Renal pelvis (tissue), 12 donors: ENCODE measurements at places on chromosomes 3 and 15. TPM values are rescaled to one million over a fixed set of nuclear protein-coding genes. Genes with fewer than 3 reads are reported as not detected.

DUOXA2 gene
- polyA plus RNA-seq = not detected

GRCh38 chr3:79587150-79587549, 180.6 kb downstream of the ROBO1 start:
- DNase-seq = no peak

DNA sequence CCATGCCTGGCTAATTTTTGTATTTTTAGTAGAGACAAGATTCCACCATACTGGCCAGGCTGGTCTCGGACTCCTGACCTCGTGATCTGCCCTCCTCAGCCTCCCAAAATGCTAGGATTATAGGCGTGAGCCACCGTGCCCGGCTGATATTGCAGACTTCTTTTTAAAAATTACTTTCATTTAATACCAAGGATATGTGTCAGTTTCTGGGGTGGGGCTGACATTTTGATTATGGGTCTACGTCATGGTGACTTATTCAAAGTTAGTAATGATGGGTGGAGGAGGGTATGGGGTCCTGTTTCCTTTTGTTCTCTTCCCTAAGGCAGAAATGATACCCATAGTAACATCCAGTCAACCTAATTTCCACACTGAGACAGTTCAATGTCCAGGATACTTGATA, 34.7 kb downstream of the GBE1 start:
- DNase-seq = no peak

- DNase-seq = no peak
These were observed 63.4 kb downstream of the RGMA start for GRCh38 chr15:93025625-93025982.

DNA sequence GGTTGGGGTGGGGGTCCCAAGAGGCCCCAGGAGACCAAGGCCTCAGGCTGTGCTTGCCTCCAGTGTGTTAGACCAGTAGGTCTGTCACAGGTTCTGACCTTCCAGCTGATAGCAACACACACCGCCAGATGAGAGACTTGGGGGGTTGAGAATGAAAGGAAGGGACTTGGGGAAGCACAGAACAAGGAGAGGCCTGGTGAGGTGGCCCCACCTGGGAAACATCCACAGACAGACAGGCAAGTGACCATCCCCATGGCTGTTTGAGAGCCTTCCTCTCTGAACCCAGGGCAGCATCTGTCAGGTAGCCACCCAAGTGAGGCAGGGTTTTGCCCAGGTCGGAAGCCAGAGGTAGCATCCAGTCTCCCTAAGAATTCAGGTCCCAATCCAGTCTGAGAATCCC, 35.0 kb upstream of the VPS8 start:
- DNase-seq = no peak

- DNase-seq = no peak
These were observed 396.6 kb downstream of the NAALADL2 start for GRCh38 chr3:175255698-175256097.

DNA sequence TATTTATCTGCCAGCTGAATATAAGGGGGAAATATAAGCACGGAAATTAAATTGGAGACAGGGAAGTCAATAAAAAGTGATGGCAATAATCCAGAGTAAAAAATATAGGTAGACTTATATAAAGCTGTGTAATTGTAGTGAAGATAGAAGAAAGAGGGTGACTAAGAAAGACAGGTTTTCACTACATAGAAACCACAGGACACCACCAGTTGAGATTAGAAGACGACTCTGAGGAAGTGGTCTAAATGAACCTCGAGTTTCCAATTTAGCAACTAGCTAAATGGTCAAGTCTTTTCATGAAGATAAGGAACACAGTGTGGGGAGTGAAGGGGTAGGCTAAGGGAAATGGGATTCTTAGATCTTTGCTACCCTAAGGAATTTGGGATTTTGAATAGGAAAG, 188.8 kb upstream of the ARL6 start:
- DNase-seq = no peak

DNA sequence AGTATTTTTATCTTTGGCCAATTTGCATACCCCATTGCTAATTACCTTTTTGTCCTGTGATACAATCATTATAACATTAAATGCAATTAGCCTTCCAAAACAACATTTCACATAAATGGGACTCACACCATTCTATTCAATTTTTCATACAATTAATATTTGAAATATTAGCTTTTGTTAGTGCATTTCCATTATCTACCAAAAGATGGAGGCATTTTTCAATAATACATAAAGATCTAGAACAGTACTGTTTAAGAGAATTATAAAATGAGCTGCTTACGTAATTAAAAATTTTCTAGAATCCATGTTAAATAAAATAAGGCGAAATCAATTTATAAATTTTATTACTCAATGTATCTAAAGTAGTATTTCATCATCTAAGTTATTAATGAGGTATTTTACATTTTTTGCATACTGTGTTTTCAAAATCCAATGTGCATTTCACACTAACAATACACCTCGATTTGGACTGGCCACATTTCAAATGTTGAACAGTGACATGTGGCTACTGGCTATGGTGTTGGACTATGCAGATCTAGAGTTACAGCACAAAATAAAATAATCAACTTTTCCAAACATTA, 74.3 kb downstream of the TJP1 start:
- no peak for DNase-seq

DNA sequence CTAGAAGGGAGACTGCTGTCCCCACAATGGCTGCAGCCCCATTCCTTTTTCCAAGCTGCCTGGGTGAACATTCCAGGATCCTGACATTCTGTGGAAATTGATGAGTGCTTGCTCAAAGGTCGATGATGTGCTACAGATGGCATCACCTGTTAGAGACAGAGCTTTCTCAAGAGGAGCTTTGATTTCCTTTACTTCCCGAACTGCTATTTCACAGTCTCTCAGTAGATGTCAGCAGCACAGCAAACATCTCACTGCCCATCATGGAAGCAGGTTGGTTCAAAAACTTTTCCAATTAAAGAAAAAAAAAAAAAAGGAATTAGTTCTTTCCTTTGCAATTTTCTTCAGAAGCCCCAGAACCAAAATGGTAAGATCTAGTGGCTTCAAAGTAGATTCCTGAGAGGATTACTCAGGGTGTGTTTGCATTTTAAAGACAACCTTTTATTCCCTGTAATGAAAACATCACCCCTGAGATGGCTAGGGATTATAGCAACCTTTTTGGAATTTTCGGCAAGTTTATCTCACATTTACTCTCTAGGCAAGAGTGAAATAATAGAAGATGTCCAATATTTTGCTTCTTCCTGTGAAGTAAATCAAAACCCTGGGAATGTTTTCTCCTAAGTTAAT, 44.8 kb downstream of the POLR2M start:
- peak; percentile 39 for DNase-seq

DNA sequence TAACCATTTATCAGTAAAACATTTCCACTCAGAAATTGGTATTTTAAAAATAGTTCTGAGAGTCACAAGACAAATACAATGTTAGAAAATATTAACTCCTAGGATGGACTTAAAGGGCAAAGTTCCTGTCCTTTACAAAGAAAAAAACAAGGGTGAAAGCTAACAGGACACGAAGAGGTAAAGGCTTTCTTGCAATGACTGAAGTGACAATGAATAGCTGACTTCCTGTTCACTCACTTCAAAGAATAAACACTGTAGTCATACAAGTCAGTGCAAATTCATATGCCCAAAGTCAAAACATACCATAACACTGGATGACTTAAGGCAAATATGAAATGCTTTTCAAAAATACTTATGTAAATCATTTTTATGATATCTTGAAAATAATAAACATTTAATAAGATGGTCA, 1389.8 kb upstream of the ALCAM start:
- no peak for DNase-seq

DNA sequence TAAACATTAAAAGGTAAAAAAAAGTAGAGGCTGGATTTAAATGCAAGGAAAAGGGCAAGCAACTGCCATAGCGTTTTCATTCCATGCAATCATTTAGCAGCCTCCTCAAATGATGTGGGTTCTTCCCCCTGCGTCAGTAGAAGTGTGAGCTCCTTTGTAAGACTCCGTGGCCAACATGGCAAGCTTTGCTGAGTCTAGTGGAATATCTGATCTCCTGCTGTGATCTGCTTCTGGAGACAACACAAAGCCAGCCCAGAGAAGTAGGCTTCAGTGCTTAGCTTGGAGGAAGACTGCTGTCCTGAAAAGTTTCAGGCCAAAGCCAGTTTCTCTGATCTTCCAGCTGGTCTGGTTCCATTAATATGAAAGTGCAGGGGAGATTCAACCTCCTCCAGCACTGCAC, 70.4 kb downstream of the ARPP21 start:
- DNase-seq = no peak

ASTE1 gene
- 14.1 TPM for polyA plus RNA-seq

DNA sequence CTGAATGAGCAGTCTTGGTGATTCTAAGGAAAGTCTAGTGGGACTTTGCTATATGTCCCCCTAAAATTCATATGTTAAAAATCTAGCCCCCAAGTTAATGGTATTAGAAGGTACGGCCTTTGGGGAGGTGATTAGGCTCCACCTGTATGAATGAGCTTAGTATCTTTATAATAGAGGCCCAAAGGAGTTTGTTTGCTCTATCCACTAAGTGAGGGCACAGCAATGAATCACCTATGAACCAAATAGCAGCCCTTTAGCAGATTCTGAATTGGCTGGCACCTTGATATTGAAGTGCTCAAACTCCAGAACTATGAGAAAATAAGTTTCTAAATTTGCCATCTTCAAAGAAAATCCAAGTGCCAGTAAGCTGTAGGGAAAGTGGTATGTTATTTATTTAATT, 187.9 kb downstream of the SUCNR1 start:
- no peak for DNase-seq

CPLX3 gene
- polyA plus RNA-seq = 0.09 TPM

GRCh38 chr3:115659253-115660220, 36.2 kb downstream of the GAP43 start:
- DNase-seq = no peak

DNA sequence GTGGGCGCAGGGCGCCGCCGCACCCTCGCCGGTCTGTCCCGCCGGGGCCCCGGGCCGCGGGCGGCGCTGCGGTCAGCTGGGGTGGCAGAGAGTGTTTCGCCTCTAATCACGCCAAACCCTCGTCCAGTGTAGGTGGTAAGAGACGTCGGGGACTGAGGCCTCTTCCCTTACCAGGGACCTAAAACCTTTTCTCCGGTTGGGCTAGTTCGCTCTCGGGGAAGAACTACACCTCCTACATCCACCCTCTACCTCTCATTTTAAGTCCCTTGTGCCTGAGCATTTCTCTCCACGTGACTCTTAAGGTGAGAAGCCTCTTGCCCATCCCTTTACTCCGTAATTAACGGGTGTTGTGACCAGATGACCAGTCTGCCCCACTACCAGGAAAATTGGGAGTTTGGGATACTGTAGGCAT, 520 bp downstream of the TMEM42 start:
- DNase-seq = peak; percentile 19

- peak; percentile 65 for DNase-seq
These were observed at the start of gene CGNL1 for GRCh38 chr15:57375827-57376695. Gene CGNL1, plus strand, starts transcription at chr15:57376505. Its CDS starts 61,495 bp downstream, at chr15:57438000.

GRCh38 chr15:73028831-73029451, 23.3 kb upstream of the NEO1 start:
- DNase-seq = no peak

DNA sequence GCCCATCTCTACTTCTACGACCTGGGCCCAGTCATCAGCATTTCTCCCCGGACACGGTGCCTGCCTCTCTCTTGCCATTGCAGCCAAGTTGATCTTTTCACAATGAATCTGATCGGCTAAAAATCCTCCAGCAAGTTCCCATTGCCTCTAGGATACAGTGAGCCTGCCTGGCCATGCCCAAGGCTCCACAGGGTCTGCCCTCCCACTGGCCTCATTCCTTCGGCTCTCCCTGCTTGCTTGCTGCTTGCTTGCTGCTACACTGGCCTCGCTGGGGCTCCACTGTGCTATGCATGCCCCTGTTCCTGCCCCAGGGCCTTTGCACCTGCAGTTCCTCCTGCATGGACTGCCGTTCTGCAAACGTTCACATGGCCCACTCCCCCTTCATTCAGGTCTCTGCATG, 2.0 kb downstream of the ABTB1 start:
- no peak for DNase-seq

GRCh38 chr3:148309390-148310035, 388.2 kb upstream of the AGTR1 start:
- DNase-seq = no peak

MESP1 gene
- polyA plus RNA-seq = 1.8 TPM

DNA sequence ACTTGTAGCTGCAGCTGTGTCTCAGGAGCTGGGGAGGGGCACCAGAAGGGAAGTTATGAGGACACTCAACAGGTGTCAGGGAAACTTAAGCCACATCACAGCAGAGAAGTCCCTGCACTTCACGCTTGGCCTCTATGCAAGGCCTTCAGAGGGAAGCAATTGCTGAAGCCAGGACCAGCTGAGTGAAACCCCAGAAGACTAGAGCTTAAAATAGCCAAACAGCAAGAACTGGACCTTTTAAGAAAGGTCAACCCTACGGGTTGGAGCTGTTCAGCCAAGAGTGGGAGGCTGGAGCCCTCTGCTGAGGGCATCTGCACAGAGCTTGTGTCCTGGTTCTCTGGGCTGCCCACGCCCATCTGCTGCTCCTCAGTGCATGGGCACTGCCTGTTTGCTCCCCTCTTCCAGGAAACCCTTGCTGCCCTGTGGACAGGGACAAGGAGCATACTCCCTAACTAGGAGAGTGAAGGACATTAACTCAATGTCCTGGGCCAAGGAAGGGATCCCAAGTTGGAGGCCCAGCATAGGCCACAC, 3.9 kb upstream of the GRAMD2A start:
- no peak for DNase-seq

- no peak for DNase-seq
These were observed 14.1 kb downstream of the LACTB start for GRCh38 chr15:63135804-63136203.

DNA sequence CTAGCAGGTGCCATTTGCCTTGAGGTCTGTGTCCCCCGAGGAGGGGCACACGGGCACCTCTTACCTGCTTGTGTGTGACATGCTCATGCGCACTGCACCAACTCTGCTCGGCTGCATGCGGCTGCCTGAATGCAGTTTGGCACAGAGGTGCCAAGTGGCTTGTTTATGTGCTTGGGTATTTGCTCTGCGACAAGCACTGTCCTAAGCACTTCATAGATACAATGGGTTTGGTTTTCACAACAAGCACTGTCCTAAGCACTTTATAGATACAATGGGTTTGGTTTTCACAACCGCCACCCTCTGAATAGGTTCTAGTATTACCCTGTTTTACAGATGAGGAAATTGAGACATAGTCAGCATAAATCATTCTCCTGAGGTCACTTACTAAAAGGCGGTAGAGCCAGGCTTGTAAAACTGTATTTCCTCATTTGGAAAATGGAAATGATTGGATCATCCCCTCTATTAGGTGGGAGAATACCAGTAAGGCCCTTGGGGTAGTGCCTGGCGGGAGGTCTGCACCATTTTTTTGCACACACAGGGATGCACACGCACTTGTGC, 487 bp downstream of the ITIH4 start:
- no peak for DNase-seq

- no peak for DNase-seq
These were observed 309.5 kb downstream of the GAP43 start for GRCh38 chr3:115932807-115933206.

USP50 gene
- polyA plus RNA-seq = 2.5 TPM

GRCh38 chr3:73009008-73009407, 12.4 kb downstream of the PPP4R2 start:
- DNase-seq = no peak

DNA sequence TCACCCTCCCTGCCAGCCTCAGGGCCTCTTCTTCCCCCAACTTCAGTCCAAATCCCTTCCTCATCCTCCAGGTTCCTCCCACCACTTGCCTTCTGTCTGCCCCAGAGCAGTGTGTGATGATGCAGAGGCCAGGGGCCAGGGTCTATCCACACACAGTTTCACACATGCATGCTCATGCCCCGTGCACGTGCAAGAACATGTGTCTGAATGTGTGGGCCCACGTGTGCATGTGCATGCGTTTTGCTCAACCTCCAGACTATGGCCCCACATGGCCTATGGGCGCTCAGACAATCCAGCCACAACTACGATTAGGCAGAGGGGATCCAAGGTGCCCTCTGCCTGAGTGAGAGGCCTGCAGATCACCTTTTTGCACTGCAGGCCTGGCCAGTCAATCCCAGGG, 32.3 kb upstream of the SLC6A1 start:
- no peak for DNase-seq
